ENCODE measurements at places on chromosomes 12 and 14. TPM values are rescaled to one million over a fixed set of nuclear protein-coding genes. Genes with fewer than 3 reads are reported as not detected.
A peak's percentile ranks its signal among the peaks of the same experiment; 100 is the strongest.

GRCh38 chr12:6932766-6933165, 5.0 kb downstream of the ATN1 start:
- DNase-seq: no peak

- no peak for DNase-seq
These were observed 67.0 kb upstream of the SFSWAP start for GRCh38 chr12:131643631-131644452.

- DNase-seq: no peak
These were observed 21.2 kb downstream of the ASB2 start for GRCh38 chr14:93954900-93955849.

- DNase-seq: no peak
These were observed 4.5 kb downstream of the DDHD1 start for GRCh38 chr14:53148671-53149070.

GRCh38 chr14:34465069-34465859, 3.2 kb upstream of the SPTSSA start:
- DNase-seq: peak; percentile 28

DNA sequence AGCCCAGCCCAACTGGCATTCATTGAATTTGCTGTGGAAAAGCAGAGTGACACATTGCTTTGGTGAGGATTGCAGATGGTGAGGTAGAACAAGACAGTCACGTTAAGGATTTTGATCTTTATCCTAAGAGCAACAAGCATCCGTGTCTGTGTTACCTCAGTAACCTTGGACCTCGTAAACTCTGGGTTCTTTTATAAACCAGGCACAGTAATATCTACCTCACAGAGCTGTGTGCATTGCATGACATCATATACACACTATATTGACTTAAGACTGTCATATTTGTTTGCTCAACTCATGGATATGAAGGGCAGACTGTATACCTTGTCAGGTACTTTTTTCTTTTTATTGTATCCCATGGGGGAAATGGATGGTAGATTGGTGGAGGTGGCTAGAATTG, 156.2 kb downstream of the ETV6 start:
- DNase-seq: no peak

GRCh38 chr14:83461521-83461920, 1927.9 kb upstream of the SEL1L start:
- no peak for DNase-seq

DNA sequence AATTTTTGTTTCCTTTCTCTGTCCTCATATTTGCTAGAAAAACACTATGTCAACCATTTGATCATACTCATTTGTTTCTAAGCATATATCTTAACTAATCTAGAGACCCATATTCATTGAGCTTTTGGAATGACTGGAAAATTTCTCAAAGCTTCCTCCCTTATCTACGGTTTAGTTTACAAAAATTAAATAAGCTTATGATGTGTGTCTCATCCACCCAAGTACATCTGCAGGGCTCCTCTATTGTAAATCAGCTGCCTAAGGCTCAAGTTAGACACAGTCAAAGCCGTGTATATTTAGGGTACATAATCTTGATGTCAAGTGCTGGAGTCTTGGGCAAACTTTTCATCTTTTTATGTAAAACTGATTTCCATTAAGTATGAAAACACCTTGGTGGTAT, 370.5 kb downstream of the DIO2 start:
- no peak for DNase-seq

DNA sequence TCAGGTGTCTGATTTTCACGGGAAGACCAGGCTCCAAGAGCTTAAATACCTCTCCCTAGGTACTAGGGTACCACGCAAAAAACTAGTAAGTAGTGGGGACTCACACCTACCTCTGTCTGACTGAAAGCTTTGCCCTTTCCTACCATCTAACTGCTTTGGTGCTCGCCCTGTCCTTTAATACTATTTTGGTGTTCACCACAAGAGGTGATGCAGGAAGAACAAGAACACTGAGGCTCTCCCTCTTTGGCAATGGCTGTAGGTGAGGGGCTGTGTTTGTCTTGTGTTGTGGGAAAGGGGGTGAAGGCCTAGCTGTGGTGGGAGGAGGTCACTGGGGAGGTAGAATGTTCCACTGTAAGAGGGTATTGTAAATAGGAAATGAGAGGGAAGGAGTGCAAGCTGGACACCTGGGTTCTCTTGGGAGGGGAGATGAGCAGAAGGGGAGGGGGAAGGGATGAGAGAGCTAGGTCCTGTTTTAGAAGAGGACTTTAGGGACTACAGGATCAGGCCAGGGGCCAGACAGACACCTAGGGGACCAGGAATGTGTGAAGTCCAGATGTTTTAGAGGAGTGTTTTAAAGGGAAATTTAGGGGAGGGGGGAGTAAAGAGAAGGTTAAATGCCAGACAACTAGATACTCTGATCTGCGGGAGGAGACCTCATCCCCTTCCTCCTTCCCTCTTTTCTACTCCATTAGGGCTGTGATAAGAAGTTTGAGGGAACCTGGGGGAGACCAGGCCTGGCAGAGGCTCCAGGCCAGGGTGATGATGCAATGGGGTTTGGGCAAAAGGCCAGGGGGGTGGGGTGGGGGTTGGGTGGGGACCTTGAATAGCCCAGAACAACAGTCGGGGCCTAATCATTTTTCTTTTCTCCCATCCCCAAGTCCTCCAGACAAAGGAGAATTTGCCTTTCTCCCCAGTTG, 2.1 kb downstream of the ITGA5 start:
- DNase-seq: no peak

- no peak for DNase-seq
These were observed 23.2 kb upstream of the LYZ start for GRCh38 chr12:69324797-69325466.

DNA sequence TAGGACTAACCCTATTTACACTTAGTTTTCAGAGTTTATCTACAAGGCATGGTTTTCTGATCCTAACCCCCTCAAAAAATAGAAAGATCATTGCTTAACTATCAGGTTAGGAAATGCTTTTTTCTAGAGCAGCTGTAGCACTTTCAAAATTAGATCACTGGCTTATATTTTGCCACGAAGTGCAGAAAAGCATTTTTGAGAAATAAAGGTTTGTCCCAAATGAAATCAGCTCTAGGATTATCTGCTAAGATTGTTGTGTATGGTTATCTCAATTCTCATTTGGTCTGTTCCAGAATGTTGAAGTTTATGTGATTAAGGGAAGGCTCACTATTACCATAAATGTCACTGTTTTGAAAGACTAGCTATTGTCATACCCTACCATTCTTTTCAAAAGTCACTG, 9.8 kb upstream of the DYRK4 start:
- no peak for DNase-seq

DNA sequence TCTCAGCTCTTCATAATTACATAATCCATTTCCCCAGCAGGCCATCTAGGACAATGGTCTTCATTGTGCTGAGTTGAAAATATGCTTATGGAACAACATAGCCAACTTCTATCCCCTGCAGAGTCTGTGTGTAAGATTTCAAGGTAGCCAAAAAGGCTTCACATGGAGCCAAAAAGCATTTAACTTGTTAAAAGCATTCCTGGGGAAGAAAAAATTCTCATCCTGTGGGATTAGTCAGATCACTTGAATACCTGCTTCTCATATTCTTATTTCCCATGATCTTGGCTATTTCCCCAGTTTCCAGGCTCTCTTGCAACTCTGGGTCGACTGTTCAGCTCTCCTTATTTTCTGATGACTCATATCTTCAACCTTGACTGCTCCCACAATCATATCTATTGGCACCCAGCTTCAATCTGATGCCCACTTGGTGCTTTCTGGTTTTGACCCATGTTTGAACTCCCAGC, 178.9 kb downstream of the KLHL28 start:
- no peak for DNase-seq

DNA sequence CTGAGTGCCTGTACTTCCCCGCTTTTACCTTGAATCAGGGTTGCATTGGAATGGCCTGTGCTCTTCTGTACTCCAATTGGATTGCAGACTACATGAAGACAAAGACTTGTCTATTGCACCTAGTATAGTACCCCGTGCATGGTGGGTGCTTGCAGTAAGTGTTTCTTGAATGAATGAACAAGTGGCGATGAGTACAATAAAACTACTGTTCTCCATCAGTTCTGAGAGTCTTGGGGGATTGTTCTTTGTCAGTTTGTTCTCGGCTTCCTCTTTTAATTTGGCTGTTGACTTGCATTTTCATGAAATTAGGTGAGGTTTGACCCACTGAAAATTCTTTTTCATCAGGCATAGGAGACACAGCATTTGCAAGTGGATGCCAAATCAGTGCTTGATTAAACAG, 34.1 kb downstream of the ERH start:
- no peak for DNase-seq

DNA sequence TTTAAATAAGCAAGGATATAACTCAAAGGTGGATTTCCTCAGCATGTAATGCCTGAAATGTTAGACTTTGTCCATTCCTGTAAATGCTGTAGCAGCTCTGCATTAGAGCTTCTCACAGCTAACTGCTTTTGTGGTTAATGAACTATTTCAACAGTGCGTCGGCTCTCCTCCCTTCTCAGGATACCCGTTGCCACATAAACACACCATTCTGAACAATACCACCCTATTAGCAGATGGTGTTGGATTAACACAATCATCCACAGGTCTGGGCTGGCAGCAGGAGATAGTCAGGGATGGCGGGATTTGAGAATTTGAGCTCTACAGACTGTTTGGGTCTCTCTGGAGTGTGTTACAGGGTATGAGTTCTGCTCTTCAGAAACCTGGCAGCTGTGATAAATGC, 33.5 kb upstream of the C12orf42 start:
- no peak for DNase-seq

- peak; percentile 76 for DNase-seq
These were observed 727 bp downstream of the LDHB start for GRCh38 chr12:21656905-21657325.

The SNRNP35 gene
- total RNA-seq: 19.3 TPM

The BBOF1 gene
- 23.1 TPM for total RNA-seq

The NAV3 gene
- 12.5 TPM for total RNA-seq

The SOAT2 gene
- not detected for total RNA-seq

The A2ML1 gene
- not detected for total RNA-seq

The MVK gene
- 22.4 TPM for total RNA-seq

The GALC gene
- total RNA-seq: 51.1 TPM
